Left ventricle myocardium superior (tissue), 1 donor: ENCODE measurements at places on chromosomes 1 and 21.
A peak's percentile ranks its signal among the peaks of the same experiment; 100 is the strongest.

DNA sequence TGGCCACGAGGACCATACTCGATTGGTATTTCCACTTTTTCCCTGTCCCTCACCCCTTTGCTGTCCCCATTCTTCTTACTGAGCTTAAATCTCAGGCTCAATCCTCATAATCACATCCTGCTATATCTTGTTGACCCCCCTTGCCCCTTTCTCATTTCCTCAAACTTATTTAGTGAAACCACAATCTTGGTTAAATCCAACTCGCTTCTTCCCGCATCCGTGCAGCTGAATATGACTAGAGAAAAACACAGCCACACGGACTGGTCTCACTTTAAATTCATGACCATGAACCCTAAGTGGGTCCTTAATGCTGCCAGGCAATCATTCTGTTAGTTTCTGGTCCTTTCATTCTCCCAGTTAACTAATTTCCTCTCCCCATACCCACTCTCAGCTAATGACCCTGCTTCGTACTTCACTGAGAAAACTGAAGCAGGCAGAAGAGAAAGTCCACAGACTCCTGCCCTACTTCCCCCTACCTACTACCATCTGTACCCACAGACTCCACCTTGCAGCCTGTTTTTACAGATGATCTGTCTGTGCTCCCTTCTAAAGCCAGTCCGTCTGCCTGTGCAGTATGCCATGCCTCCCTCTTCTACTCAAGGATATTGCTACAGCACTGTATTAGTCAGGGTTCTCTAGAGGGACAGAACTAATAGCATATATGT lies 96.8 kb upstream of the LMO4 start:
- no peak for DNase-seq

DNA sequence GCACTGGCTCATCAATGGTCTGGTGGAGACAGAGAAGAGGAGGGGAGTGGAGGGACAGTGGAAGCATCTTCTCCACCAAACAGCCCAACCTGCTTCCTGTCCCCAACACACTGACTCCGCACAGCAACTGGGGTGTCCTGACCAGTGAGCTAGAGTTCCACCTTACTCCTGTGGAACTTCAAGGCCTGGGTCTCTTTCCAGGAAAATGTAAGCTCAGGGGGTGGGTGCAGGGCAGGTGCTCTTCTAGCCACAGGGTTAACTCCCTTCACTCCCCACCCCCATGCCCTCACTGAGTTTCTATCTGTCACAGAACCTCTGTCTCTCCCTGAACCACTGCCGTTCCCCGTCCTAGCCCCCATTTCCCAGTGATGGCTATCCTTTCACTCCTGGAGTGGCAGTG lies 876 bp downstream of the MOB3C start:
- DNase-seq = no peak

- DNase-seq = no peak
Measured at GRCh38 chr21:45945066-45945867, 36.3 kb upstream of the COL6A1 start.

DNA sequence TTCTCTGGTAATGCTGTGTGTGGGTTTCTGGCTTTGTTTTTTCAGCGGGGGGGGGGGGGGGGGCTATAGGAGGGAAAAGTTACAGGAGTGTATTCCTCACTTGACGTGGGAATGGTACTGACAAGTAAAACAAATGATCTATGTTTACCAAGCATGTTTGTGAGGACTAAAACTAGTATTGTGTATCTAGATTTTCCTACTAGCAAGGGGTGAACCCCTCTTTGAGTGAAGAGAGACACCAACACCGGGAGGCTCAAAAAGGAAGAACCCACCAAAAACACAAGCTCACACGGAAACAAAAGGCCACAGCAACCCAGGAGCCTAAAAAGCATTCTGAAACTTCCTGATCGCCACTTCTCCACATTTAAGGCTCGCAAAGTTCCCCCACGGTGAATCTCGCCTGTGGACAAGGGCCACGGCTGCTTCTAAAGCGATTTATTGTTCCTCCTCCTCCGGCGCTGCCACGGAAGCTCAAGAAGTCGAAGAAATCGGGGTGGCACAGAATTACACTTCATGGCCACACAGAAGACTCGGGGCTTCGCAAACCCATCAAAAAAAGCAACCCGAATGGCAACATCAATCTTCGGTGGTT lies 703 bp downstream of the PUM1 start:
- peak; percentile 38 for DNase-seq

- DNase-seq = no peak
Measured at GRCh38 chr1:23763041-23763577, 15.1 kb upstream of the PITHD1 start.

GRCh38 chr1:109631513-109632505 lies 12.2 kb downstream of the AMPD2 start:
- no peak for DNase-seq

DNA sequence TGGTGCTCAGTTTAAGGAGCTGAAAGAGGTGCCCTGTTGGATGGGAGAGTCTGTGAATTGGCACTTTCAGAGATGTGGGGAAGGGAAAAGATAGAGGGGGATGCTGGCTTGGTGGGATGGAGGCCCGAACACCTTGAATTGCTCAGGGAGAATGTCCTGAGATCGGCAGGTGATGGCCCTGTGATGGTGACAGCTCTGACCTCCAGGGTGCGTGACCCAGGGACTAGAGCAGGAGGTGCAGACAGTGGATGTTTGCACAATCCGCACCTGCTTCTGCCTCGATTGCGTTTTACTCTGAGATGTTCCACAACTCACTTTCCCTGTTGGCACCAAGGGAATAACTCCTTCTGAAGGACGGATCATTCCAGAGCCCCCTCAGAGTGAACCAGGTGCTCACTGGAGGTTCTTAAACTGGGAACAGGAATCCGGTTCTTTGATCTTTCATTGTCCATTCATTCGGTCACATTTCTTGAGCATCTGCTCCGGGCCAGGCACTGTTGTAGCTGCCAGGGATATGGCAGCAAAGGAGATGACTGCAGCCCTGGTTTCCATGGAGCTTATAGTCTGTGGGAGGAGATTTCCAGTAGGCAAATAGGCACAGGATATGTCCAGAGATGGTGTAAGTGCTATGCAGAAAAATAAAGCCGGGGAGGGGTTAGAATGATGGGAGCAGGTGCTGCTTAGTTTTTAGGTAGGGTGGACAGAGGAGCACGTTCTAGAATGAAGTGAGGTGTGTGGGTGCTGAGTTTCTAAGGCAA lies 226.6 kb upstream of the TMEM51 start:
- DNase-seq = no peak

- no peak for DNase-seq
Measured at GRCh38 chr1:157279802-157280140, 141.6 kb upstream of the ETV3 start.

GRCh38 chr1:232428036-232428645 lies 201.8 kb downstream of the SIPA1L2 start:
- no peak for DNase-seq

DNA sequence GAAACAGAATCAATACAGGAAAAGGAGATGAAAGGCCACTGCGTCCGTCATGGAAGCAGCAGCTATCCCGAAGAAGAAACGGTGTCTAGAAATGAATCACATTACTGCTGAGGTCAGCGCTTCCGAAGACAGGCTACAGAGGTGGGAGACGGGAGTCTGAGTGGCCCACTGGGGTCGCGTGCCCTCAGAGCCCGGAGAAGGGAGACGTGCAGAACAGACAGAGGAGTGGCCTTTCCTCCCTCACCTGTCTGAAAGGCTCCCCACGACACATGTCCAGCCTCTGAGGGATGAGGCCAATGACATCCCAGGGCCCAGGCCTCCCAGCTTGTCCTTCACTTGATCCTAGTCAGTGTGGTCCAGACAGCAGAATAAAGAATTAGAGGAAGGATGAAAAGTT lies 35.9 kb downstream of the VPS26C start:
- no peak for DNase-seq

GRCh38 chr1:39688706-39689105 lies 2.5 kb downstream of the HPCAL4 start:
- DNase-seq = no peak

GRCh38 chr21:42505090-42505726 lies 8.4 kb upstream of the SLC37A1 start:
- DNase-seq = no peak

DNA sequence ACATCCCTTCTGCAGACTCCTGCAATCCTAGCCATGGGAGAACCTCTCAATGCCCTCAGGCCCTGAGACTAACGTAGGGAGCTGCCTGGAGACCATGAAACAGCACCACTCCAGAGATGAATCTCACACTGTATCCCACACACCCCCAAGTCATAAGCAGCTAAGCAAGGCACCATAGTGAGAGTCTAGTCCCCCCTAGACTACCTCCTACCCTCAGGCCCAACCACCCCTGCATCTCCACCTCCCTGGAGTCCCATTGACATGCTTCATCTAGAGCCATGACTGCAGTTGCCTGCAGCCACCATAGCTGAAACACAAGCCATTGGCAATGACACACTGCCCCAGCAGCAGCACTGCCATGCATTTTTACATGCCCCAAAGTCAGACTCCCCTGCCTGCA lies 17.4 kb downstream of the SPRR2G start:
- no peak for DNase-seq

GRCh38 chr1:149962039-149962647 lies 25.5 kb upstream of the MTMR11 start:
- no peak for DNase-seq

DNA sequence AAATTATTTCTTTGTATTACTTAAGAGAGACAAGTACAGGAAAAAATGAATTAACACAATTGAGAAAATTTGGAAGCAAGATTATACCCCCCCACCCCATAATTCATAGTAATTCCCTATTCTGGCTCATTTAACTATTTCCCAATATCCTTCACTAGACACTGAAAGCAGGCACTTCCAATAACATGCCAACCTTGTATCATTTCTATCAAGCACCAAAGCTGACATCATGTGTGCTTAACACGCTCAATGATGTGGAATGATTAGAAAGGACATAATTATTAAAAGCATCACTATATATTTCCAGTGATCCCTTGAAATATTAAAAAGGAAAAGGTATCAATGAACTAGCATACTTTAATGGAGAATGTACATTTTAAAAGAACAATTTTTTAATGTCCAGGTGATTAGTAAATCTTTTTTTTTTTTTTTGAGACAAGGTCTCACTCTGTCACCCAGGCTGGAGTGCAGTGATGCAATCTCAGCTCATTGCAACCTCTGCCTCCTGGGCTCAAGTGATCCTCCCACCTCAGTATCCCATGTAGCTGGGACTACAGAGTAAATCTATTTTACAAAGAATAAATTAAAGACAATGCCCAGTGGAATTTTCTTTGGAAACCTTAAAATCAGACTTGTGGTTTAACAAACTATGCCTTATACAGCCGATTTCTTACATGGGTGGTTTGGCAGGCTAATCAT lies 443.9 kb downstream of the DSCAM start:
- no peak for DNase-seq

DNA sequence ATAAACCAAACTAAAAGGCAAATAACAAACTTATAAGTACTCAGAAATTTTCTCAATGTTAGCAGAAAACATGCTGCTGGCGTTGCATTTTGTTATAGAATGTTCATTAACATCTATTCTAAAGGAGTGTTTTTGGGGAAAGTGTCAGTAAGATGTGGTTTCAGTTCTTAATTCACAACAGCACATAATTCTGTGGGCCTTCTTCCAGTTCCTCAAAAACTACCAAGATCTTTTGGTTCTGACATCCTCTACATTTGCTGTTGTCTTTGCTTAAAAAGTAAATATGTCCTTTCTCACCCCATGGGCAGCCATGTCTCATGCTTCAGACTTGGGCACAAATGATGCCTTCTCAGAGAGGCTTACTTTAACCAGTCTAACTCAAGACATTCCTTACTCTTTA lies 152.5 kb downstream of the CDC7 start:
- no peak for DNase-seq

DNA sequence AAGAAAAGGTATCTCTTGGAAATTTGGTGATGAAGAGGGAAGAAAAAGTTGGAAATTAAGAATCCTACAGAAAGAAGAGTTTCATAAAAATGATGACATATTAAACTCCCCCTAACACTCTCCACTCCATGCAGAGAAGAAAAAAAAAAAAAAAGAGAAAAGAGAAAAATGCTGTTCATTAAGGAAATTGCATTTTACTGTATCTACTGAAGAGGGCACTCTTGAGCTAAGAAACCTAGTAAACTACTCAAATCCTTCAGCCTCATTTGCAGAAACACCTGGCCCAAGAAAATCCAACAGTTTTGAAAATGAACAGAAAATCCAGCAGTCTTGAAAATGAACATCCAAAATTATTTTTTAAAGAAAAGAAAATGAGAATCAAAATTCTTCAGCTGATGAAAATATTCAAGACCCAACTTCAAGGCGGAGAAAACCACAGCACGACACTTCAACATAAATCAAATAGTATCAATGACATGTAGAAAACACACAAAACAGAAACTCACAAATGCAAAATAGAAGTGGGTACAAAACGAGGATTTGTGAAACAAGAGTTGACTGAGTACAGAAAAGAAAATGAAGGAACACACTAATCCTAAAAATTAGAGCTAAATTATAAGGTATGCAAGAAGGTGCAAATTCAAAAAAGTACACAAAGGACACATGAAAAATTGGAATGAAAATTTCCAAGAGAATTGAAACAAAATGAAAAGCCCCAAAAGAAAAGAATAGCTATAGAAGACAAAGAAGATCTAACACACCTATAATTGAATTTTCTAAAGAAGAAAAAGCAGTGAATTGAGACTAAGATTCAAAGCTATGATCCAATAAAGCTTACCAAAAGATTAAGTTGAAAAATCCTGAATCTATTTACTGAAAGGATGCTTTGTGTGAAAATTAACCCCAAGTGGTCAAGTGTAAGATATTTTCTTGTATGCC lies 73.2 kb upstream of the DNAJC6 start:
- DNase-seq = no peak

- DNase-seq = no peak
Measured at GRCh38 chr1:182565537-182565936, 23.5 kb downstream of the RNASEL start.

GRCh38 chr1:110612060-110612745 lies 6.0 kb upstream of the KCNA2 start:
- no peak for DNase-seq

- no peak for DNase-seq
Measured at GRCh38 chr1:3065797-3066196, 3.2 kb upstream of the PRDM16 start.

DNA sequence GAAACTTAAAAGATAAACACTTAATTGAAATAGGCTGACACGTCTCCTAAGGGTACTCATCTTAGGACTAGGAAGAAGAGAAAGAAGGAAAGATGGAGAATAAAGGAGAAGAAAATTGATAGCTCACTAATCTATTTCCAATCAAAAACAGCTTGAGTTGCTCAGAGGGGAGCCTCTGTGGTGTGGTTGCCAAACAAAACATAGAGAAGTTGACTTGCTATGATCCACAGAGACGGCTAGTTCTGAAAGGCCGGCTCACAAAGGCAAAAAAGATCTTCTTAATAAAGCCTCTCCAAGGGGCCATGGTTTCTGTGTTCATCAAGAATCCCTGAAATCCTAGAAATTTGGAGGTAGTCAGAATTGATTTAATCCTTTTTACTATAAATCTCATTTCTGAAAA lies 644.1 kb downstream of the LMO4 start:
- no peak for DNase-seq

GRCh38 chr1:87119541-87120140 lies 205.2 kb downstream of the HS2ST1 start:
- DNase-seq = no peak

DNA sequence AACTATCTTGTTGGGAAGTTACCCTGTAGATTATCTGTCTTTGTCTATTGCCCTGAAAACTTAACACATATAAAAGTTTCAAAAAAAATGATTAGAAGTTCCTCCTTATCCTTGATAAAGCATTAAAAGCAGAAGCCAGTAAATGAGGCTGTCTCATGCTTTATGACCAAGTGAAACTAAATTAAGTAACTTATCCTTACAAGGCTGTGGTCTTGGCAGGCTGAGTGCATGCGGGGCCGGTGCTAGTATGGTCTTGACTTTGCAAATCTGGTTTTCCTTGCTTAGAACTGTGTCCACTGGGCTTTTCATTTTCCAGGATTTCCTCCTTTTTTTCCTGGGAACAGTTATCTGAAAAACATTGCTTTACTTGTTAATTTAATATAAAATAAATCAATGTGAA lies 43.1 kb downstream of the PCNX2 start:
- DNase-seq = no peak
